CD8-positive, alpha-beta memory T cell (primary cell): ENCODE measurements at places on chromosomes 3 and 15.

DNA sequence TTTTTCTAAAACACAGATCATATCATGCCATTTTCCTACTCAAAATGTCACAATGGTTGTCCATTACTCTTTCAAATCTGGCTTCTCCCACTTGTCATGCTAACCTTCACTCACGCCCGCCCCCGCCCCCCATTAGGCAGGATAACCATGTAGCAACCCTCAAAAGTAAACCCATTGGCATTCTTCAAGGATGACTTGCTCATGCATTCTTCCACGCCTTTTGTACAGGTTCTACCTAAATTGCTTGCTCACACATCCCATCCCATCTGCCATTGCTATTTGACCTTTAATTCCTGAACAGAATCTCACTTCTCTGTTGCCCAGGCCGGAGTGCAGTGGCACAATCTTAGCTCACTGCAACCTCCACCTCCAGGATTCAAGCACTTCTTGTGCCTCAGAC is 389.3 kb downstream of the MCTP2 start:
- DNase-seq, result no peak

- no peak for DNase-seq
These were observed 32.4 kb downstream of the SEC61A1 start for GRCh38 chr3:128084675-128085021.

DNA sequence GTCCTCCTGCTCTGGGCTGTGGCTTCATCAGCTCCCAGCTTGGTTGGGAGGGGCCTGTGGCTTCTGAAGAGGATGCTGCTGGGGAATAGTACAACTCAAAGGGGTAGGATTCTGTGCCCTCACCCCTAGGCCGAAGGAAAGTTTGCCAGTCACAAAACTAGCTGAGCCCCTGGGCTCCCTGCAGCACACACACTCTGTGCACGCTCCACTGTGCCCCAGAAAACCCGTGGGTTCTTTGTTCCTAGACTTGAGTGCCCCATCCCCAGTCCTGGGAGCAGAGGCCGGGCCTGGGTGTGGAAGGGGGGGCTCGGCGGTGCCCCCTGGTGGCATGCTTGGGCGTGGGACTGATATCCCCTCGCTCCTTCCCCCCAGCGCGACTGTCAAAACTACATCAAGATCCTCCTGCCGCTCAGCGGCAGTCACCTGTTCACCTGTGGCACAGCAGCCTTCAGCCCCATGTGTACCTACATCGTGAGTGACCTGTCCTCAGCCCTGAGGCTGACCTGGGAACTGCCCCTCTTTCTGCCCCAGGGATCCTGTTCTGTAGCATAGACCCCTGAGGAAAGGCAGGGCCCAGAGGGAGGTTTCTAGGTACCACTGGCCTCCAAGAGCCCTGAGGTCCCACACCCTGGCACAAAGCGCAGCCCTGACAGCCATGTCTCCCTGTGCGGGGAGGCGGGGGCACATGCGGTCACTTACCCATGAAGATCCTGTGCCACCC is 14.2 kb downstream of the CIB1 start:
- DNase-seq, result peak; percentile 35

DNA sequence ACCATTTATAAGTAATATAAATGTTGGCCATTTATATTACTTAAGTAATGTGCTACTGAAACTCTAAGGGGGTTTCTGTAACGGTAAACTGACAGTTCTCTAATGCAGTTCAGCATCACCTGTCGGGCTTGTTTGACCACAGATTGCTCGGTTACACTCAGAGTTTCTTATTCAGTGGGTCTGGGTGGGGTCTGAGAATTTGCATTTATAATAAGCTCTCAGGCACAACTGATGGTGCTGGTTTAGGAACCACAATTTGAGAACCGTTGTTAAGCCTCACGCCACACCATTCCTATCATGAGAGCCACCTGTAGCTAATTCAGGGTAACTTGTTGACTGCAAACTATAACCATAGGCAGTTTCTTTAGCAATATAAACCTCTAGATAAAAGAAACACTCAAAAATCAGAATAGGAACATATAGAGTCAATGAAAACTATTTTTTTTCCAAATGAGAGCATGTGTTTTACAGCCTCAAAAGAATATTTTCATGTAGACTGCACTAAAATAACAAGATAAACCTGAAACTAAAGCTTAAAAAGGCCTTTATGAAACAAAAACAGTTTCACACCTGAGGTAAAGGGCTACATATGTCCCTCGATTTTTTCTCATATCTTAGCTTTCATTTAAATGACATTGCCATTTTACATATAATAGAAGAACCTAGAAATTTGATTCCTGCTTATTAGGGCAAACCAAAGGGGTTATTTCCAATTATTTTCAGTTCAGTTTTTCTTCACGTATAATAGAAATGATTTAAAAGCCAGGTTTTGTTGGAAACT is 604.8 kb downstream of the UNC13C start:
- no peak for DNase-seq

DNA sequence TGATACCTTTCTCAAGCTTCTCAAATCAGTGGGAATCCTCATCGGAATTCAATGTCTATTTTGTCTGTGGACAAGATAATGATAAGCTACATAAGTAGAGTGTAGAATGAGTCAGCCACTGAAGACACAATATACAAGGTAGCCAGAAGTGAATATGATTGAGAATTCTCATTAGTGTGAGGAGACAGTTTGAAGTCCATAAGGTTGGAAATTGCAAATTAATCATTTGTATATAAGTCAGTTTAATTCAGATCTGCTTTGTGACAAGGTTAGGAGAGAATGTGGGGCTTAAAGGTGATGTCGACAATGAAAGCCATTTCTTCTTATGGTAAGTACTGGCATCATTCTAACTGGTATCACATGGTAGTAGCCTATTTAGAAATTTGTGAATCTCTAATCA is 4.2 kb downstream of the ARPP21 start:
- no peak for DNase-seq

DNA sequence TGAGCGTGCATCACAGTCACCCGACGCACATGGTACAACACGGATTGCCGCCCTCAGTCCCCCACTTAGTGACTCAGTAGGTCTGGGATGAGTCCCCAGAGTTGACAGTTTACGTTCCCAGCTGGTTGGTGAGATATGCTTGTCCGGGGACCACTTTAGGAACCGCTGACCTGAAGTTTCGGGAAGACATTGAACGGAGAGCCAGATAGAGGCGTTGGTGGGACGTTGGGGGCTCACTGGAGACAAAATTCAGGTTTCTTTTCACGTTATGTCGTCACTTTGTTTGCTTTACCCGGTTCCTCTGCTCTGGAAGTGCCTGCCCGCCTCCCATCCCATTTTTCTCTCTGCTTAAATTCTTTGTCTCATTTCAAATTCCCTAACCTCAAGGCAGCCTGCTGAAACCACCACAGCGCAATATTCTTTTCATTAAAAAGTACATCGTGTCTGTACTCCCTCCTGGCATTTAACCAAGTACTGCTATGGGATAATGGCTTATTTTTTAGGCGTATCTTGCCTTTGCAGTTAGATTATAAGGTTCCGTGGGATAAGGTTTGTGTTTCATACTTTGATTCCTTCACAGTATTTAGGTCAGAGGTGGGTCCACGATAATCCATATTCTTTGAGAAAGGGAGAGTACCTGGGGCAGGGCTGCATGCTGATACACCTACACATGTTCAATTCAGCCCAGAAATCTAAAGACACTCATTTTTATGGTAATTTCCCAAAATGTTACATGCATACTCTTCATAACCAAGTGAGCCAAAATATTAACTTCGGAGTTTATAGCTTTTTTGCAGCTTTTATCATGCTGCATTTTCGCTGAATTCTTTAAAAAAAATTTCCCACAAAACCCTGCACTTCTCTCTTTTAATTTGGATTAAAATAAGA is 921 bp downstream of the LMLN start:
- DNase-seq, result no peak

- no peak for DNase-seq
These were observed 27.6 kb upstream of the LRTM1 start for GRCh38 chr3:54955496-54955895.

DNA sequence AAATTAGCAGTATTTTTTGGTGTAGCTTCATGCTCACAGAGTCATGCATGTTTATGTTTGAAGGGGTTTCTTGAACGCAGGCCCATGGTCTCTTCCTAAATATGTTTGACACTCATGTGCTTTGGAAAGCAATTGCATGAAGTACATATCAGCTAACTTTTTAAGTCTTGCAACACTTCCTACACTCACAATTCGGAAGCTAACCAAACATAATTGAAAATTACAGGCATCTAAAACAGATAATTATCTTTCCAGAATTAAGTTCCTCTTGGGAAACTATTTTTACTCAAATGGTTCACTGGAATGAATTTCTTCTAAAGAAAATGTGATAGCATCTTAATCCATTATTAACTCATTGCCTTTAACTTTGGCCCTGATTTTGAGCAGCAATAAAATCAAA is 438.9 kb downstream of the RAP2B start:
- no peak for DNase-seq

- DNase-seq, result no peak
These were observed 85.3 kb downstream of the HHLA2 start for GRCh38 chr3:108381529-108382140.

GRCh38 chr3:50436114-50436674 is 67.2 kb downstream of the CACNA2D2 start:
- peak; percentile 82 for DNase-seq

DNA sequence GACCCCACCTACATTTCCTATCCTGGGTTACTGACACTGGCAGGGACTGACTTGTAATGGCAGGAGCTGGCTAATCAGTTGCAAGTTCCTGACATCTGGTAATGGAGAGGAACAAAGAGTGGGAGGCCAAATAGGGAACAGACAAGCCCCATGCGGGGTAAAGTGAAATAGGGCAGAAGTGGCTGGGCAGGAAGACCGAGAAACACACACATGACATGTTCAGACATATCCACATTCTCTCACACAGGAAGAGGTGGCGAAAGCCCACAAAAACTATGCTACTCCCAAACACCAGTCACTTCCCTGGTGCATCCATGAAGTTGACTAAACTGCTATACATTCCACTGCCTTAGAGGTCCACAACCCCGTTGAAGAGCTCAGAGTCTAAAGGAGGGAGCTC is 394.1 kb upstream of the TBL1XR1 start:
- DNase-seq, result no peak

DNA sequence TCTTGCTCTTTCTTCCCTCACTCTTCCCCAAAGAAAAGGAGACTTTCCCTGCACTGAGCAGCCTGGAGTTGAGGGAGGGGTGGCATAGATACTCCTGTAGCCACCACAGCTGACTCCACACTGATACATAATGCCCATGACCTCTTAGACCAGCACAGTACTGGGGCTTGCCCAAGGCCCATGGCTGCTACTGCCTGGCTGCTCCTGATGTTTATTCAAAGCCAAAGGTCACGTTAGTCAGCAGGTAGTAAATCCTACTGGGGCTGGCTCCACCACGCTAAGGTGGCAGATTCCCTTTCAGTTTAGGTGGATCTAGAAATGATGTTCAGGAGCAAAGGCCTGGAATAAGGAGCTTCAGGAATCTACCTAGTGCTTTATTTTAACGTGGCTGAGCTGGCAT is 212.7 kb downstream of the C3orf38 start:
- DNase-seq, result no peak

- no peak for DNase-seq
These were observed 163.7 kb downstream of the PLD1 start for GRCh38 chr3:171646357-171647133.

DNA sequence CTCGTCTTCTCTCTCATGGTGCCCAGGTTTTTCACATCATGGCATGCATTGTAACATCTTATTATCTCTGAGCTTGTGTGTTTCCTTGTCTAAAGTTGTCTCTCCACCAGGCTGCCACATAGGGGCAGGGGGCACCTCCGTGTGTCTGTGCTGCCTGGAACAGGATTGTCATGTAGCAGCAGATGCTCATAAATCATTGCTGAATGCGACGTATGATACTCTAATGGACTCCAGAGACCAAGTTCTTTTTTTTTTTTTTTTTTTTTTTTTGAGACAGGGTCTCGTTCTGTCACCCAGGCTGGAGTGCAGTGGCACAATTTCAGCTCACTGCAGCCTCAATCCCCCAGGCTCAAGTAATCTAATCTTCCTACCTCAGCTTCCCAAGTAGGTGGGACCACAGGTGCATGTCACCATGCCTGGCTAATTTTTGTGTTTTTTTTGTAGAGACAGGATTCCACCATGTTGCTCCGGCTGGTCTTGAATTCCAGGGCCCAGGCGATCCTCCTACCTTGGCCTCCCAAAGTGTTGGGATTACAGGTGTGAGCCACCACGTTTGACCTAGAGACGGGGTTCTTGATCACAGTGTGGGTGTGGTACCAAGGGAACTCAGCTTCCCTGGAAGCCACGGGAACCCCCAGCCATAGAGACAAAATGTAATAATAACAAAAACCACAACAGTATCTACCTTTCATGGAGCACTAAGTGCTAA is 4.7 kb upstream of the DNASE1L3 start:
- DNase-seq, result no peak

- DNase-seq, result no peak
These were observed 21.5 kb downstream of the PDHB start for GRCh38 chr3:58411851-58412830.

GRCh38 chr3:109339197-109339596 is 1.9 kb upstream of the DPPA4 start:
- no peak for DNase-seq

GRCh38 chr3:15451216-15452113 is 24.1 kb downstream of the EAF1 start:
- DNase-seq, result no peak

DNA sequence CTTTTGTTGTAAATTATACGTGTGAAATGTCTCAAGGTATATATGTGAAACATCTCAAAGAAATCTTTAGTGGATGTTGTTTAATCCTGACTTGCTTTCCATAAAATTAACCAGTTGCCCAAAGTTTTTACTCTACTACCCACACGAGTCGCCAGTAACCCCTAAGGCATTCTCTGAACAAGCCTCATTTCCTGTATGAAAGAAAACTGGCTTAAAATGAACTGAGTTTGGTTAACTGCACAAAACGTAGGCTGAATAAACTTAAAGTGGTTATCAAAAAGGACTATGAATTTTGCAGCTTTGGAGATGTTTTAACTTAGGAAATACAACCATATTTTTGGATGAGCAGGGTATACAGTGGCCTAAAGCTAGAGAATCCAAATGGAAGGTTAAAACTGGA is 2.7 kb upstream of the APPL1 start:
- no peak for DNase-seq

GRCh38 chr3:133469140-133469731 is 69.4 kb downstream of the BFSP2 start:
- DNase-seq, result no peak

DNA sequence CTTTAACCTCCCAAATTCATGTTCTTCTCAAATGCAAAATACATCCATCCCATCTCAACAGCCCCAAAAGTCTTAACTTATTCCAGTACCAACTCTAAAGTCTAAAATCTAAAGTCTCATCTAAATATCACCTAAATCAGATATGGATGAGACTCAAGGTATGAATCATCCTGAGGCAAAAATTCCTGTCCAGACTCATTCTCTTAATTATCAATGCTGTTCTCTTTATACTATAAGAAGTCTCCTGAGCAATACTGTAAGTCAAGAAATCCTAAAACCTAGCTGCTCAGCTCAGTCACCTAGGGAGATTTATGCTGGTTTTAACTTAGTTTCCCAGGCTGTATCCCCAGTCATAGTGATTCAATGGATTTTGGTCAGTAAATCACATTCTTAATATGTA is 11.1 kb downstream of the RAD18 start:
- DNase-seq, result no peak

- no peak for DNase-seq
These were observed 405.3 kb upstream of the SUCLG2 start for GRCh38 chr3:68059628-68060152.
